NCI-H1436 (cell line): ENCODE measurements at places on chromosomes 1 and 21.
A peak's percentile ranks its signal among the peaks of the same experiment; 100 is the strongest.

- DNase-seq, result peak; percentile 10
Observed at GRCh38 chr1:14924455-14925331, 228.9 kb upstream of the TMEM51 start.

GRCh38 chr1:22626237-22627157 is 9.9 kb upstream of the C1QA start:
- DNase-seq, result no peak

GRCh38 chr1:15935056-15935950 is 40.6 kb downstream of the ZBTB17 start:
- no peak for DNase-seq

DNA sequence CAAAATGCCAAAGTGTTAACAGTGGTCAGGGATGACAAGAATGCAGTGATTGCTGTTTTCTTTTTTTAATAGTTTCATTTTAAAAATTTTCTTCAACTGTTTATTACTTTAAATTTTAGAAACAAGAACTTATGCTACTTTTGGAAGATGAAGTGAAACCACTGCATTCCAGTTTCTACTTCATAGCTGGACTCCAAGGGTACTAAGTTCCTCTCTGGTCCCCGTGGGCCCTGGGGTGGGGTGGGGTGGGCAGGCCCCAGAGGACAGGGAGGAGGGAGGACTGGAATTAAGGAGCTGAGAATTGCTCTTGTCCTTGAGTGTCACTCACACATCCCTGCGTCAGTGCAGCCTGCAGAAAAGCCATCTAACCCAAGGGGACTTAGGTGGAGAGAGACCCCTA is 97.3 kb downstream of the RAVER2 start:
- no peak for DNase-seq

- no peak for DNase-seq
Observed at GRCh38 chr21:25298512-25299491, 308.5 kb downstream of the MRPL39 start.

DNA sequence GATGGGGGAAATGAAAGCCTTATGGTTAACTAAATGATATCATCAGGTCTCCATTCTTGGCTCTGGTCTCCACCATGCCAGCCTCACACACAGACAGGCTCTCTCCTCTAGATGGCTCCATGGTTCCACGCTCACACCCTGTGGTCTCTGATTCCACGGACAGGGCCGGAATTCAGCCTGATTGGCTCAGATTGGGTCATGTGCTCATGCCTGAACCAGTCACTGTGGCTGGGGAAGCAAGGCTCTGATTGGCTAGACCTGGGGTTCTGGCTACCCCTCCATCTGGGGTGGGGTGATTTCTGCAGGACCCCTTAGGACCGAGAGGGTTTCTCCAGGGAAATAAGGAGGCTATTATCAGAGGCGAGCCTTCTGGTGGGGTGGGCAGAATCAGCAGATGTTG is 277.0 kb downstream of the PTPRU start:
- DNase-seq, result peak; percentile 29

- DNase-seq, result no peak
Observed at GRCh38 chr21:44897326-44898010, 23.2 kb downstream of the ITGB2 start.

DNA sequence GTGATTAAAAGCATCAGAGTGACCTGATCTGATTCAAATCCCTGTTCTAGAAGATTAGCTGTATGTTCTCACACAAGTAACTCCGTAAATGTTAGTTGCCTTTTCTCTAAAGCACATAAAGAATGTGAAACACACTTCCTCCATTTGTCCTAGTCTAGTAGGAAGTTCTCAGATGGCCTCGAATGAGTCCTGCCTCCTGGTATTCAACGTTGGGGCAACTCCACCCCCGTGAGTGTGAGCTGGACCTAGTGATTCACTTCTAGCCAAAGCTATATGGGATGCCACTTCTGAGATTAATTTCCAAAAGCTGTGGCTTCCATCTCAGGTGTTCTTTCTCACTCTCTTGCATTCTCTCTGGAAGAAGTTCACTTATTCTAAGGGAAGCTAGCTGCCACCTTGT is 267.6 kb downstream of the GPATCH2 start:
- DNase-seq, result no peak

DNA sequence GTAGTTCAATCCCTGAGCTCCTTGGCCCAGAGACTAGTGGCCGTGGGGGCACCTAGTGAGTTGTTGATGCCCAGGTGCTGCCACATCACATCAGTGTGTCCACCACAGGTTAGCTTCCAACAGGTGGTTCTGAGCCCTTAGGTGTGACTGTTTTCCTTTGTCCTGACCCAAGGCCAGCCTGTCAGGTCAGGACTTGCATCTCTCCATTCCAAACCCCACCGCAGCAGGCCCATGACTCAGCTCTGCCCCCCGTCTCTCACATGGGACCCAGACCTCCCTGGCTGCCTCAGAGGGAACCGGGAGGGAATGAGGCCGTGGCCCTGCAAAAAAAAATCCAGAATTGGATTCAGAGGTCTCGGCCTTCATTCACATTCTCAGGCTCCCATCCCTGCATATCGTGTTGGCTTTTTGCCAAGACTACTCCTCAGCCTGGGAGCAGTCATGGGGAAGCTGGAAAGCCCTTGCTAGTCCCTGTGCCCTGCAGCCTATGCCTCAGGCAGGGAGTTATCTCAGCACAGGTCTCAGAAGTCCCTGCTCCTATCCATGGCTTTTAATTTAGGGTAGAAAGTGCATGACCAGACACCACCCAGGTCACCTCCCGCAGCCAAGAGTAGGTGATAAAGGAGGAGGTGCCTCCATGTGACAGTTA is 7.2 kb downstream of the INAVA start:
- no peak for DNase-seq

GRCh38 chr1:115336741-115337140 is 1.3 kb downstream of the NGF start:
- DNase-seq, result no peak
